HuH-7.5 (cell line): ENCODE measurements at places on chromosomes 5 and 9.

DNA sequence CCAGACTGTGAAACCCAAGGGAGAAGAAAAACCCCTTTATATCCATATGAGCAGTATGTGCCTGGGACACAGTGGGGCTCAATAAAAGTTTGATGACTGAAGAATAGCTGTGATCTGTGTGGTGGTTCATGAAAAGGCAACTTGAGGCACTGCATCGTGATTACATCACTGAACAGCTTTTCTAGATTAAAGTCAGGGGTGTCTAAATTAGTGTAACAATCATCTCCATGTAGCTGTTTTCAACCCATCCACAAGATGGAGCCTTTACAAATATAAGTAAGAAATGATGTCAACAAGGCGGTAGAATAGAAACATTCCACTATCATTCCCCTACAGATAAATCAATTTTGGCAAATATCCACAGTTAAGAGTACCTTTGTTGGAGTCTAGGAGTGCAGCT, 55.5 kb downstream of the PRRC1 start:
- peak; percentile 31 for DNase-seq

GRCh38 chr5:52961274-52961681, 27.9 kb upstream of the ITGA2 start:
- no peak for DNase-seq

DNA sequence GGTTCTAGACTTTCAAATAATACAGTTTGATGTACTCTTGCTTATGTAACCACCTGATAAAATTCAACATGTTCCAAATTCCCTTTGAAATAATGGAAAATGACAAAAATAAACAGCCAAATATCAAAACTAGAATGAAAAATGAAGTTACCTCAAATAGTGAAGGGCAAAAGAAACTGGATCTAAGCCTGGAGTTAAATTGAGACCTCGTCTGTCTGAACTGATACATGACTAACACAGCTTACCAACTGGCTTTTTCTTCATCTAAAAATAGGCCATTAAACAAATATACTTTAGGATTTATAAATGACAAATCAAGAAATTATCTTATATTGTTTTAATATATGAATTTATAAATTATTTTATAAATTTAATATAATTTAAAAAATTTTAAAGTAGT, 12.1 kb upstream of the CAAP1 start:
- no peak for DNase-seq

- no peak for DNase-seq
Measured at GRCh38 chr9:121646992-121647391, 4.4 kb upstream of the DAB2IP start.

DNA sequence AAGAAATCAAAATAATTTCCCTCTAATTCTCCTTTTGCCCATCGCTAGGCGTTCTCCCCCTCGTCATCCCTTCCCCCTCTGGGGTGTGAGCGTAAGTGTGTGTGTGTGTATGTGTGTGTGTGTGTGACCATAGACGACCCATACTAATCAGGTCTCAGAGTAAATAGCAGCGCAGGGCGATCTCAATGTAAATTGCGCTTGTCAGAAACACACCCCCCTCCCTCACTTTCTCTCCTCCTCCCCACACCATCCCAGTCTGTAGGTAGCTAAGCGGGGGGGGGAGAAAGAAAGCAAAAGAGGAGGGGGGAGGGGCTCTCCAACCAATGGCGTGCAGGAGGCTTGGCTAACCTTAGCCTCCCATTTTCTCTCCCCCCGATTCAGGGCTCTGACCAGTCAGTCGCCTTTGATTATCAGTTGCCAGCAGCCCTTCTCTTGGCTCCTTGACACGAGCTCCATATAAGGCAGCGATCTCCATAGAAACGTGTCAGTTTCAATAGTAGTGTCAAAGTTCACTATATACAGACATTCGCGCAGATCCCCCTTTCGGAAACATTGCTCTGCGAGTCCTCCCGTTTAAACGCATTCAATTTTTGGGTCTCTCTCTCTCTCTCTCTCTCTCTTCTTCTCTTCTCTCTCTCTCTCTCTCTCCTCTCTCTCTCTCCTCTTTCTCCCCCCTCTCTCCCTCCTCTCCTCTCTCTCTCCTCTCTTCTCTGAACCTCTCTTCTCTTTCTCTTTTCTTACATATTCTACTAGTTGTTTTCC, at the start of gene NR2F1:
NR2F1 (plus strand) TSS at position 546 of the 762 bp plus-strand sequence. CDS start 1,802 bp downstream, outside the sequence.
- DNase-seq, result peak; percentile 97

- no peak for DNase-seq
Measured at GRCh38 chr5:6708814-6709213, 4.4 kb upstream of the TENT4A start.

DNA sequence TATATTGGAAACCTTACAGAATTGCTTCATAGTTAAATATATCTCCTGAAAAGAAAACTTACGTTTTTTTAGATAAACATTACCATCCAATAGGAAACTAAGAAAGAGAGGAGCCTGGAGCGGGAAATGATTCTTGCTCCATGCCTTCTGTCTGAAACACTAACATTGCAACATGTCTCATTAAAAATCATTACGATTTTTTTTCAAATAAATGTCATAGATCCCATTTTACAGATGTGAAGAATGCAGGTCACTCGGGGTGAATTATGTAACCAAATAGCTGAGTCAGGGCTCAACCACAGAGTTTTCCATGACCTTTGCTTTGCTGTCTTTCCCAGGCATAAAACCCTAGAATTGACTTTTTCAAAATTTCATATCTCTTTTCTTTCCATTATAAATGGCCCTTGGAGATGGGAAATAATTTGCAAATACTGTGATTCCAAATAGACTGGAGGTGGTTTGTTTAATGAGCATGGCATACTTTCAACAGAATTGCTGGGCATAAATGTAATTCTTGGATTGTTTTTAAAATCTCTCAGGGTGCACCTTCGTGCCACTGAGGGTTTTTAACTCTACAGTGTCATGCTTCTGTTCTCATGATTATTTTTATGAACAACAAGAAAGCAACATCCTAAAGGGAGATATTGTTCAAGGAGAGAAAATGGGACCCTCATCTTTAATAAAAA, 302.8 kb downstream of the EBF1 start:
- DNase-seq, result no peak

GRCh38 chr5:176810081-176810597, at the start of gene UNC5A:
Gene UNC5A (plus strand): TSS chr5:176810559. CDS start chr5:176810751, 192 bp downstream.
- DNase-seq, result peak; percentile 86

GRCh38 chr5:133287500-133287899, 235.7 kb downstream of the HSPA4 start:
- DNase-seq, result peak; percentile 44

DNA sequence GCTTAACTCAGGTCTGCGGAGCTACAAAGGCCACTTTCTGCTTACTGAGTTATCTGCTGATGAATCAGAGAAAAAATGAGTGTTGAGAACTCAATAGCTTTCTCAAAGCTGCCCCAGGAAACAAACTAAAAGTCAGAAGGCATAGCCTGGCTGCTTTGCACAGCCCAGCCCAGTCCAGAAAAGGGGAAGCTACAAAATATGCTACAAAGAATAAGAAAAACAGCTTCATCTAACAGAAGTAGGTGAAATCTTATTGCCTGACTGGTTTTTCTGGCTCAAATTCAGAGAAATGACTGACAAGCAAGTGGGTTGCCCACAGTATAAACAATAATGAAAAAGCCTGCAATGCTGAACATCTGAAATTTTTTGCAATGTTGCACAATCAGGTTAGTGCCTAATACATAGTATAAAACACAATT, 156.2 kb downstream of the PPP2R2B start:
- DNase-seq, result no peak

GRCh38 chr9:132582276-132582785, at the start of gene BARHL1:
Gene BARHL1 (plus strand): TSS chr9:132582606. CDS start chr9:132582798, 192 bp downstream.
- no peak for DNase-seq

- DNase-seq, result no peak
Measured at GRCh38 chr9:95595721-95596295, 79.0 kb upstream of the PTCH1 start.

GRCh38 chr5:179991106-179991505, 80.5 kb downstream of the RNF130 start:
- no peak for DNase-seq

DNA sequence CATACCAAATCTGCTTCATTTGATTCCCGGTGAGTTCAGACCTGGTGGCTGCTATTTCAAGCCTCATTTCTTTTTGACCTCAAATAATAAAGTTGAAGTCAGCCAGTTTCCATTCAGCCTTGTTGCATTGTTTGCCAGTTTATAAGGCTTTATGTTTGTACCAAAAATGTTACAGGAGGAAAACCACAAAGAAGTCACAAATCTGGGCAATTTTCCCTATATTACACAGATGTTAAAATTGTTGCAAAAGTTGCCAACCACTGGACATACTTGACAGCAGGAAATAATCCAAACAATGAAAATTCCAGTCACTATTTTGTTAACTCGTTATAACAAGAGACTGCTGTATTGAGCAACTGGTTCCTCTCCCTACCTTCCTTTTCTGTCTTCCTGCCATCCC, 1325.0 kb upstream of the DMAC1 start:
- DNase-seq, result no peak

DNA sequence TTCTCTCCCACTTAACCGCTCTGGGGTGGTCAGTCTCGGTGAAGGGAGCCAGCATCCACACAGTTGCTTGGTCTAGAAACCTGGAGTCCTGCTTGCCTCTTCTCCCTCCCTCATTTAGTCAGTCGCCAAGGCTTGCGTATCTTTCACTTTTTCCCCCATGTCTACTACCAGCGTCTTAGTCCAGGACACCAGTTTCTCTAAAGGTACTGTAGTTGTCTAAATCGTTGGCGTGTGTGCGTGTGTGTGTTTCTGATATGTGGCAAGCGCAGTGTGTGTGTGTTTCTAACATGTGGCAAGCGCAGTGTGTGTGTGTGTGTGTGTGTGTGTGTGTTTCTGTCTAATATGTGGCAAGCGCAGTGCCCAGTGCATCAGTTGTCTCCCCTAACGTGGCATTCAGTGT, 641 bp downstream of the ATP6V1G1 start:
- no peak for DNase-seq

DNA sequence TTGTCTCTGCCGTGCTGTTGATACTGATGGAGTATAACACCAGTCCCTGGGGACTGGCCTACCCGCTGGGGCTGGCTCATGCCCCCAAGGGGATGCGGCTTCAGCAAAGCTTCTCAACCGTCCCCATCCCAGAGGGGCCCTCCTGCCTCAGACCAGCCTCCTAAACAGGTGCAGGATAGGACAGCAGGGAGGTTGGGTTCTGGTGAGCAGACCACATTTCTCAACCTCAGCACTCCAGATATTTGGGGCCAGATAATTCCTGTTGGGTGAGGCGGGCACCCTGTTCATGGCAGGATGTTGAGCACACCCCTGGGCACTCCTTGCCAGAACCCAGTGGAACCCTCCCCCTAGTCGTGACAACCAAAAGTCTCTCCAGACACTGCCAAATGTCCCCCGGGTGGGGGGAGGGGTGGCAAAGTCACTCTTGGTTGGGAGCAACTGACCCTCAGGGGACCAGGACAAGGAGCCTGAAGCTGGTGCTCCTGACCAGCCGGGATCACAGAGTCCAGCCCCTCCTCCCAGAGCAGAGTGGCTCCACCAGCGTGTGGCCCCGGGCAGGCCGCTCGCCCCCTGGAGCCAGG, 107.8 kb downstream of the ZNF354C start:
- DNase-seq, result no peak

DNA sequence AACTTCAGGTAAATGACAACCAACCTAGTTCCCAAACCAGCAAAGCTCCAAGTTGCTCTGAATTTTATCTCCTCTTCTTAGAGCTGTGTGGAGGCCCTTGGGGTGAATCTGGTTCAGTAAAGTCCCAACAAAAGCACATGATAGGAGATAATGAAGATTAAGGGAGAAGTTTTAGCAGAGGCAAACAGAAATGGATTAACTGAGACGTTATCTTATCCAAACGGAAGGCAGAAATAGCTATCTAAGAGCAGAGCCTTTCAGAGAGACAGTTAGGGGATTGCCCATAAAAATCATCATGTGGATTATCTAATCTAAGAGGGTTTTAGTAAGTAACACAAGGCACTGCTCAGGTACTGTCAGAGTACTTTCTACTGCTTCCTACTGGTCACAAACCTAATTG, 183.9 kb upstream of the ZNF618 start:
- DNase-seq, result no peak

DNA sequence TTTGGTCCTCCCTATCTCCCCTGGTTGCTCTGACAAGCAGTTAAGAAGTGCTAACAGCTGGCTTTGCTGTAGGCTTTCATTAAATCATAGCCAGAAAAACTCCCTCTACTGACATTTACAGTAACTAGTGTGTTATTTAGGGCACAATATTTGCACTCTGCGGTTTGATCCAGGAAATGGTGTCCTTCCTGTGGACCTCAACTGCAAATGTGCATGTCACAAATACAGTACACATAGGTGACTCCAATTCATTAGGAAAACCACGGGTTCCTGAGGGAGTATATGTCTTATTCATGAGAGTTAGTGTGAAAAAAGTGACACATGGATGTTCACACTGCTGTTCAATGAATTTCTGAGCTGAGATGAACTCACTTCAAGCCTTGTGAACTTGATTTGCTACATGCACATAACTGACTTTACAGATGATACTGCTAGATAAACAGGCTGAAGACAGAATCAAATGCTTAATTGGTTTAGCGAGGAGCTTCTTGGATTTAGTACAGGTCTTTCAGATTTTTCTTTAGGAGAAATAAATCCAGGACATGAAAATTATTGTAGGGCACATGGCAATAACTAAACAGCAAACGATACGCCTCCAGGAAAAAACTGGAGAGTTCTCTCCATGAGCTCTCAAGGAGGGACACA, 281.5 kb downstream of the EFNA5 start:
- no peak for DNase-seq

DNA sequence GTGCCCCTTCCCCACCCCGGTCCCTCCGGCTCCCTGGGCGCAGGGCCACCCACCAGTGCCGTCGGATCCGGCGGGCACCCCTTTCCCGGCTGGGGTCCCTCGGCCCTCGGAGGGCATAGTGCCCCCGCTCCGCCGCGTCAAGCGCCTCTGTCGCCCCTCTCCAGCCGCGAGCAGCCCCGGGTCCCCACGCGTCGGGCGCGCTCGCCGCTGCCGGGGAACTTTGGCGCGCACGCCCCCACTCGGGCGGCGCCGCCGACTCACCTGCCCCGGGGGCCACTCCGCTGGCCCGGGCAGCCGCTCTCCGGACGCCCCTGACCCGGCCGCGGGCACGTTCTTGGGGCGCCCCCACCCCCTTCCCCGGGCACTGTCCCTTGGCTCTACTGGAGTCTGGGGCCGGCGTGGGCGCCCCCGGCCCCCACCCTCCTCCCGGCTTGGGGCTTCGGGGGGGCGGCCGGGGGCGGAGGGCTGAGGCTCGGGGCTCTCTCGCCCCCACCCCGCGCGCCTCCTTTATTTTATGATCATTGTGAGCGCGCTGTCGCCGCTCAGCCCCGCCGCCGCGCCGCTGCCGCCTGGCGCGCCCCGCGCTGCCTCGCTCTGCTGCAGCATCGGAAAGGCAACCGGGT, 1.1 kb upstream of the FAM78A start:
- DNase-seq, result peak; percentile 63

GRCh38 chr5:1320436-1321344, 24.2 kb downstream of the CLPTM1L start:
- DNase-seq, result no peak

GRCh38 chr9:114212826-114213225, 57.5 kb downstream of the COL27A1 start:
- DNase-seq, result no peak

GRCh38 chr9:86176468-86176867, 77.1 kb upstream of the GOLM1 start:
- DNase-seq, result no peak
